Astrocyte (in vitro differentiated cells and primary cell): ENCODE measurements at places on chromosomes 11 and 22. TPM values are rescaled to one million over a fixed set of nuclear protein-coding genes. Genes with fewer than 3 reads are reported as not detected.

Gene SCT
- 2.0 and 4.0 TPM in 2 replicates for total RNA-seq

Gene HMGXB4
- total RNA-seq = 16.7 and 16.8 TPM in 2 replicates

Gene CFAP300
- 0.64 and 0.65 TPM in 2 replicates for total RNA-seq

Gene OR52J3
- total RNA-seq = not detected in 2 replicates

Gene IGLL5
- total RNA-seq = not detected in 2 replicates

Gene GRM5
- total RNA-seq = 0.30 and 0.70 TPM in 2 replicates

Gene MRGPRX4
- total RNA-seq = not detected in 2 replicates

Gene FGF3
- not detected in 2 replicates for total RNA-seq

Gene C22orf15
- total RNA-seq = 0.38 and 0.39 TPM in 2 replicates

Gene MSANTD2
- 13.7 and 18.7 TPM in 2 replicates for total RNA-seq

Gene JAML
- total RNA-seq = not detected in 2 replicates

Gene CCDC15
- 0.75 and 1.0 TPM in 2 replicates for total RNA-seq

Gene FAU
- 670 and 694 TPM in 2 replicates for total RNA-seq

Gene NLRP14
- total RNA-seq = not detected in 2 replicates

Gene MMP13
- total RNA-seq = 1.2 and 3.9 TPM in 2 replicates

Gene QSER1
- 29.1 and 35.7 TPM in 2 replicates for total RNA-seq

Gene RGL4
- total RNA-seq = not detected in 2 replicates

Gene MUC6
- total RNA-seq = not detected in 2 replicates

Gene CASP1
- 1.6 and 1.9 TPM in 2 replicates for total RNA-seq

Gene ADAMTS15
- 10.0 and 13.8 TPM in 2 replicates for total RNA-seq
